IPS-NIHi11 (cell line): ENCODE measurements at places on chromosomes 2 and 18.
A peak's percentile ranks its signal among the peaks of the same experiment; 100 is the strongest.

DNA sequence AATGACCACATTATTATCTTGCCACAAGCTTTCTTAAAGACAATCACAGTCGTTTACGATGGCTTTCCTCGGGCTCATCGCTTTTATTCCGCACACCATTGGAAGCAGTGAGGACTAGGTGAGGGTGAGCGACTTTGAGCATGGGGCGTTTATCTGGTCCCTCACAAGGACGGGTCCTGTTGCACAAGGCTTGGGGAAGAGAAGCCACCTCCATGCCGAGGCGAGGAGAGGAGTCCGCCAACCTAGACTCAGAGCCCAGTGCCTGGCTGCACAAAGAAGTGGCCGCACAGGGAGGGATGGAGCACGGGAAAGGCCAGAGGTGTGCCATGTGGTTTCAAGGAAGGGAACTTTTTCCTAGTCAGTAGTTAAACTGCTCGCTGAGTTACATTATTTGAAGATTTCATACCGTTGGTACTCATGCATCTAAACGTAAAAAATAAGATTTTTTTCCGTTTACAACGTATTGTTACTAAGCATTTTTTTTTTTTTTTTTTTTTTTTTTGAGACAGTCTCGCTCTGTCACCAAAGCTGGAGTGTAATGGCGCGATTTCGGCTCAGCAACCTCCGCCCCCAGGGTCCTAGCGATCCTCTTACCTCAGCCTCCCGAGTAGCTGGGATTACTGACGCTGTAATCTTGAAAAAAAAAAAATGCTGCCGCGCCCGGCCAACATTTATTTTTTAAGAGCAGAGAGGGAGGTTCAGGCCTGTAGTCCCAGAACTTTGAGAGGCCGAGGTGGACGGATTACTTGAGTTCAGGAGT is 849 bp upstream of the CYP27C1 start:
- DNase-seq: peak; percentile 73

DNA sequence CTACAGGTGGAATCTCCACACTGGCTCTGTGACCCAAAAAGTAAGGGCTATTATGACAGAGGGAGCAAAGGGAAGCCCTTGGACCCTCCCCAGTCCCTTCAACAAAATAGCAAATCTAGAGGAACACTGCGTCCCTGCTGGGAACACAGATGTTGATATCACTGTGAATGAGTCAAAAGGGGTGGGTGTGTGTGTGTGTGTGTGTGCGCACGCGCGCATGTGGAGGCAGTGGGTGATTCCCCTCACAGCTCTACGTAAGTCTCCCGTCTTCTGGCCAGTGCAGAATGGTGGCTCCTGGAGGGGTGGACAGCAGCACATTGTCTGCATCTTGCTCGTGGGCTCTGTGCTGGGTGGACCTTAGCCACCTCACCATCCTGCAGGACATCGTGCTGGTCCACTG is 7.8 kb upstream of the C2orf72 start:
- DNase-seq: no peak

- DNase-seq: no peak
Observed at GRCh38 chr2:216545359-216545758, 46.7 kb downstream of the RPL37A start.

DNA sequence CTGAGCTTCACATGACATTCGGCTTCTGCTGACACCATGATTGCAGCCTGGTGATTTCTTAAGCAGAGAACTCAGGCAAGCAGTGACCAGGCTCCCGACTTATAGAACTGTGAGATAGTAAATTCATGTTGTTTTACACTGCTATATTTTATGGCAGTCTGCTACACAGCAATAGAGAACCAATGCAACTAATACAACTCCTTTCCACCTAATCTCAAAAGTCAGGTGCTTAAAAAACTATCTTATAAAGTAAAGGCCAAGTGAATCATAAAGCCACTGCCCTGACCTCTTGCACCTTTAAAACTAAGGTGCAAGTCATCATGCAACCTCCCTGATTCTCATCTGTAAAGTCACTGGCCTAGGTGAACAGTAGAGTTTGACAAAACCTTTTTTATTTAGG is 95.3 kb upstream of the GLS start:
- DNase-seq: no peak

- DNase-seq: no peak
Observed at GRCh38 chr2:158179660-158180059, 78.0 kb downstream of the UPP2 start.

GRCh38 chr2:222134654-222135053 is 164.1 kb downstream of the PAX3 start:
- DNase-seq: peak; percentile 8

- DNase-seq: no peak
Observed at GRCh38 chr2:46779447-46779941, 136.1 kb downstream of the MCFD2 start.

GRCh38 chr2:236440110-236440881 is 129.3 kb upstream of the ACKR3 start:
- DNase-seq: no peak

DNA sequence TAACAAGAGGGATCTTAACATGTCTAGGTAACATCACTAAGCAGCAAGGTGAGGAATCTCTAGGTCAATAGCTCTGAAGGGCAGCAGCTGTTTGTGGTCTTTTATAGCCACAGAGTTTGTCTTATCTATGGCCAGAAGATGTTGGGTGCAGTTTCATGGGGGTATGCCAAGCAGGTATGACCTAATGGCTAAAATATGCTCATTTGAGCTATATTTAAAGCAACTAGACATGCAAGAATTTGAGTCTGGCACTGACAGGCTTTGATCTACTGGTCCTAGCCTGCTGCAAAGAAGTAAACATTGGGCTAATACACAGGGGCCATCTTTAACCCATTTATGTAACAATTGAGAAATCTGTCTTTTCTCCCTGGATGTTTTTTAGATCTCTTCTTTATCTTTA is 13.9 kb upstream of the UGP2 start:
- DNase-seq: no peak

- no peak for DNase-seq
Observed at GRCh38 chr18:58756148-58756547, 84.9 kb downstream of the MALT1 start.

- no peak for DNase-seq
Observed at GRCh38 chr2:202717598-202718310, 83.0 kb downstream of the FAM117B start.

DNA sequence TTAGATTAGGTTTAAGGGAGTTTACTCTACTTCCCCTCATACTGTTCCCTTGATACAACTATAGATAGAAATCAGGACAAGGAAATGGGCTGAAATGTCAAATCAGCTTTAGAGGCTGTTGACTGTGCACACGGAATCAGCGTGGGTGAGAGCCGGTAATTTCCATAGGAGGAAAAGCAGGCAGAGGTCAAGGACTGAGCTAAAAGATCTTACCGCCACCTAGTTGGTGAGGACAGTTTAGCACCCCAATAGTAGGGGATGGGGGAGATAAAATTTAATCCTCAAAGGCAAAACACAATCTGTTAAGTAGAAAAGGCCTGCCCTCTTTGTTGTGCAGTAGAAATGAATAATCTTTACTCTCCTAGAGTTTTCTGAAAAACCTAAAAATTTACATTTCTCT is 1154.5 kb upstream of the CHAC2 start:
- DNase-seq: peak; percentile 37

DNA sequence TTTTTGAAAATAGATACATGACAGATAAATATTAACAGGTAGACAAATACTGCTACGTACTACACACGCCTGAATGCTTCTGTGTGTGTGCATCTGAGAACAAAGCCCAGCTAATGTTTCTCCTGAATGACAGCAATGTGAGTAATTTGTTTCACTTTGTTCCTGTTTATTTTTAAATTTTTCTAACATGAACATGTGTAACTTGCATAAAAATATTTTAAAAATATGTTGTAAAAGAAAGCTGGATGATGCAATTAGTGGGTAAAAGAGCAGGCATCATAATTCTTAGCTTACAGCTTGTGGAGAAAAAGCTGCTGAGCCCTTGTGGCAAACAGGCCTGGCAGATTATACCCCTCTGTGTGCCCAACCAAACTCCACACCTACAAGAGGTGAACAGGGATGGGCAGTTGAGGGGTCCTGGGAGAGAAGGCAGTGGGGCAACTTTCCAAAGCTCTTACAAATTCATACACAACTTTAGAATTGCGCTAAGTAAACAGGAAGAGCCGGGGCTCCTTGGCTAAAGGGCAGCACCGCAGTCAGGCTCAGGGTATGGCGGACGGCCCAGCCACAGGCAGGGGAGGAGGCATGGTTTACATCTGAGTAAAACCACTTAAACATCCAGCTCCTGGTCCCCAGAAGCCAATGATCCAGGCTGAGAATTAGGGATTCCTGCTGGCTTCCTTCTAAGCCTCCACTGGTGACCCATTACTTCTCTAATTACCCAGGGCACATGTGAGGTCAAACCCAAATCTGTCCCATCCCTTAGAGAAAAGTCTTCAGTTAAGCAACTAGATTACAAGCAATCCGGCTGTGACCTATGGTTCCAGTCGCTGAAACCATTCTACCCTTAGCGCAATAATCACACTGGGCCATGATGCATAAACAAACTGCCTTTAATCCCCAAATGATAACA is 14.0 kb downstream of the PXDN start:
- DNase-seq: peak; percentile 48

DNA sequence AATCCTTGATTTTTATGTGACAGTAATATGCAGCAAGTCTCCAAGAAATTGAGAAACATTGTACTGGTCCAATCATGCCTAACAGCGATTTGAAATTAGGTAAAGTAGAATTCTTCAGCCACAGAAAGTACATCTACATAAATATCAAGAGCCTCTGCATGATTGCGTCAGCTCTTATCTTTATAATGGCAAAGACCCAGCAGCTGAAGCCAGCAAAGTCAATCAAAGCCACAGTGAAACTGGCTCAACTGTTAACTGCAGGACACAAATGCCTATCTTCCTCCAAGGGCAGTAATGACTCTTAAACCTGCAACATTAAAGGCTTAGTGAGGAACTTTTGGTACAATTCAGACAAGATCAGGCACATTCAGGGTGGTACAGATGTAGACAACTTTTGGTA is 102.5 kb downstream of the BARD1 start:
- DNase-seq: no peak

DNA sequence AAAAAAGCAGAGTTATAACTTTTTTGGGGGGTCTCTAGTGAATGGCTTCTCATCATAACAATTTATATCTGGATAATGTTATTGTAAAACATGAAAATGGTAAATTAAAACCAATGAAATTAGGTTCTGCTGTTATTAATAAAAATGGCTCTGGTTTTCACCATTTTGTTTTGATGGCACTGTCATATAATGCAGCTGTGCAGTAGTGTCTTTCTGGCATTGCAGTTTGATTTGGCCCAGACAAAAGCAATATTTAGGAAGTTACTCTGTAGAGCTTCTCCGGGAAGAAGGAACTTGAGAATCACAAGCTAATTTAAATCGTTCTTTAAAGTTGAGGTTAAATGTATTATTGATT is 15.1 kb upstream of the NT5C1B start:
- DNase-seq: no peak

GRCh38 chr18:11553098-11553940 is 56.1 kb upstream of the SLC35G4 start:
- DNase-seq: peak; percentile 75

DNA sequence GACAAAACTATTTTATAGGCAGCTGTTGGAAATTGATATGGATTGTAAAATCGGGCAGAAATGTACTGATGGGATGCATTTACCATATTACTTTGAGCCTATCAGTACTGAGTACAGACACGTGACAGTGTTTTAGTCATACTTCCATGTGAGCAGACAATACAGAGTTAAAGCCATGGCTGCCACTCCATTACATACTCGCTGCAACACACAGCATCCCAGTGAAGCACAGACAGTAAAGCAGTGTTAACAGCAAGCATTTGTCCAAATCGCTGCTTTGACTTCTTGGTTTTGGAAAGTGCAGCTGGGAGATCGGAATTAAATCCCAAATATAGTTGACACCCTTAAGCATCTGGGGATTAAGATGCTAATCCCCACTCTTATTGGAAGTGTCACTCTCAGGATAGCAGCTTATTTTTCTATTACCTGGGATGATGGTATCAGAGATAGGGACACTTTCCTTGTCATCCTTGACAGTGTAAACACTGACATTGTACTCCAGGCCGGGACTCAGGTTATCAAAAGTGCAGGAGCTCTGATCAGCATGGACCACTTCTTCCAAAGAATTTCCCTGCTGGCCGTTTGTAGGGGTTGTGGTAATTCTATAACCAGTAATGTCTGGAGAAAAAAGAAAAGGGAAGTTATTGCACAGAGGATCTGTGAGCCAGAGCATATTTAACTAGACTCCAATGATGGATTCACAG is 41.6 kb downstream of the FN1 start:
- no peak for DNase-seq

DNA sequence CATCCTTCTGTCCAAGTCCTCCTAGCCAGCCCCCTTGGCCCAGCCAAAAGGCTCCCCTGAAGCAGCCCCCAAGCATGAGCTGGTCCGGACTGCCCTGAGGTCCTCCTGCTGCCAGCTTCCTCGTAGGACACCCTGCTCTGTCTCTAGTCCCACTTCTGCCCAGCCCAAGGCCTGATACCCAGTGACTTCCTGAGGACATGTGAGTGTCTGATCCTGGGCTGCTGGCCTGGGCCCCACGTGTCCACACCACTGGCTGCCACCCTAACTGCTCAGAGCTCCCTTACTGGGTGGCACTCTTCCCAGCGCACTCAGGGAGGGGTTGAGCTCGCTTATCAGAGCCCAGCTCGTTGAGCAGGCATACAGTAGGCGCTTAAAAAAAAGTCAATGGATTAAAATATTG is 34.4 kb upstream of the PDIA6 start:
- no peak for DNase-seq
